Adrenal gland (tissue), 19 donors: ENCODE measurements at places on chromosomes 2 and 18. TPM values are rescaled to one million over a fixed set of nuclear protein-coding genes. Genes with fewer than 3 reads are reported as not detected.

GRCh38 chr18:13134551-13135401, 83.8 kb upstream of the LDLRAD4 start:
- H3K27ac ChIP-seq, result no peak overlapping the region
- no peaks in the 10 kb centered on the region for H3K27me3 ChIP-seq
- no peaks in the 10 kb centered on the region for H3K36me3 ChIP-seq

- no peaks in the 10 kb centered on the region for H3K4me1 ChIP-seq
- H3K4me3 ChIP-seq, result no peak overlapping the region
- H3K27ac ChIP-seq, result no peak overlapping the region
- DNase-seq, result no peak
These were observed 28.0 kb downstream of the KIF1A start for GRCh38 chr2:240791821-240792628.

GRCh38 chr18:8402237-8402636, 207.0 kb upstream of the RAB12 start:
- H3K27ac ChIP-seq, result no peak overlapping the region
- H3K27me3 ChIP-seq, result no peaks in the 10 kb centered on the region
- no peaks in the 10 kb centered on the region for H3K4me1 ChIP-seq
- no peaks in the 10 kb centered on the region for H3K36me3 ChIP-seq
- DNase-seq, result no peak

- no peaks in the 10 kb centered on the region for H3K36me3 ChIP-seq
- no peak for DNase-seq
- no peaks in the 10 kb centered on the region for H3K4me1 ChIP-seq
- H3K27ac ChIP-seq, result no peak overlapping the region
- no peaks in the 10 kb centered on the region for H3K27me3 ChIP-seq
These were observed 1064.6 kb upstream of the CHAC2 start for GRCh38 chr2:52703004-52703403.

- no peaks in the 10 kb centered on the region for H3K36me3 ChIP-seq
- no peak overlapping the region for H3K27ac ChIP-seq
- no peak overlapping the region for H3K4me3 ChIP-seq
These were observed 90.3 kb upstream of the RAB27B start for GRCh38 chr18:54737986-54738385.

IL1B gene
- not detected for total RNA-seq

ALPP gene
- total RNA-seq, result not detected
